ENCODE measurements at places on chromosomes 2 and 18.

DNA sequence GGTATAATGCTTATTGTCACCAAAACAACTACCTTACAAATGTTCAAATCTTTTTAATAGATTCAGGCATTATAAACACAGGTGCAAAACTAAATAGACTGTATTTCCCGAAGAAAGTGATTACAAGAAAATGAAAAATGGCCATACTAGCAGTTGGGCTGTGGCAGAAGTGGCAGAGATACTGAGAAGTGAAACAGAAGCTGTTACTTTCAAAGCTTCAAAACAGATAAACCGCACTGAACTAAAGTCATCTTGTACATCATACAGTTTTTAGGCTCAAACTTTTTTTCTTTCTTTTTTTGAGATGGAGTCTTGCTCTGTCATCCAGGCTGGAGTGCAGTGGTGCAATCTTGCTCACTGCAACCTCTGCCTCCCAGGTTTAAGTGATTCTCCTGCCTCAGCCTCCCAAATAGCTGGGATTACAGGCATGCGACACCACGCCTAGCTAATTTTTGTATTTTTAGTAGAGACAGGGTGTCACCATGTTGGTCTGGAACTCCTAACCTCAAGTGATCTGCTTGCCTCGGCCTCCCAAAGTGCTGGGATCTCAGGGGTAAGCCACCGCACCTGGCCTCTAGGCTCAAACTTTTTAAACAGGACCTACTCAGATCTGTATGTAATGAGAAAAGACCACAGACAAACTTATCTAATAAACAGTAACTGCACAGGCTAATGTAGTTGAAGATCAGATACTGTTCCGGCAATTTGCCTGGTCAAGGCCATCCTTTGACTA lies 77.9 kb upstream of the SATB2 start:
- DNase-seq, result no peak

- DNase-seq, result peak; percentile 48
Observed at GRCh38 chr2:42095923-42096408, 48.1 kb downstream of the PKDCC start.

- no peak for DNase-seq
Observed at GRCh38 chr2:152598975-152599759, 118.1 kb downstream of the PRPF40A start.

DNA sequence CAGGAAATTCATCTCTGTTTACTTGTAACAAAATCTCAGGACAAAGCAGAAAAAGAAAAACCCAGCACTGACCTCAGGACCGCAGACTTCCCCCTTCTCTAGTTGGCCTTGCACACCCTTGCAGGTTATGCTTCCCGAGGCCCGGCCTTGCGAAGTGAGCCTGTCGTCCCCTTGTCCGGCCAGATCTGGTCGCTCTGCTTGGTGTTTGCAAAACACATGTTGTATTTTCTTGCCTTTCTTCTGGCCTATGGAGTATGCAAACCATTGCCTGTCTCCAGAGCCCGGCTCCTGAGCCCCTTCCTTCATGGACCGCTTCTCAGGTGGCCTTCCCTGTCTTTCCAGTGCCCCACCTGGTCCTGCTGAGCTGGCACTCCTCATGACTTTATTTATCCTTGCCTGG lies 4.8 kb downstream of the IMPA2 start:
- DNase-seq, result no peak

DNA sequence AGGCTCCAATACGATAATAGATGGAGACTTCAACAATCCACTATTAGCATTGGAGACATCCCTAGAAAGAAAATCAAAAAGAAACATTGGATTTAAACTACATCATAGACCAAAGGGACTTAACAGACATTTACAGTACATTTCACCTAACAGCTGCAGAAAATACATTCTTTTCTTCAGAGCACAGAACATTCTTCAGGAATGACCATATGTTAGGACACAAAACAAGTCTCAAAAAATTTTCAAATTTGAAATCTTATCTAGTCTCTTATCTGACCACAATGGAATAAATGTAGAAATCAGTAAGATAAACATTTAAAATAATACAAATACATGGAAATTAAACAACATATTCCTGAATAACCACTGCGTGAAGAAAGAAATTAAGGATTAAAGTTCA lies 68.7 kb downstream of the STRADB start:
- DNase-seq, result no peak

DNA sequence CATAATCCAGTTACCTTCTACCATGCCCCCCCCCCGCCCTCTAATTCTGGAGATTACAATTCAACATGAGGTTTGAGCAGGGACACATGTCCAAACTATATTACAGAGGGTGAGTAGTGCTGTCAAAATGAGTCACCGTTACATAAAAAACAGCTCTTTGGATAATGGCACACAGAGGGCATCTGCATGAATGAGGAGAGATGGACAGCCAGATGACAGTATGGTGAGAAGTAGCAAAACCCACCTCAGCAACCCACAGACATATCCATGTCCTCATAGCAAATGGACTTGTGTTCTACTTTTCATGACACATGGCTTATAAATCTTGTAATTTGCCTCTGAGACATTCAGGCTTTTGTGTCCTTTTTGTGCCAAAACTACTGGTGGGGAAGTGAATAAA lies 132.0 kb downstream of the EML6 start:
- DNase-seq, result no peak

- no peak for DNase-seq
Observed at GRCh38 chr2:56741601-56742102, 557.9 kb downstream of the CCDC85A start.

- DNase-seq, result no peak
Observed at GRCh38 chr18:48208432-48209140, 200.6 kb downstream of the ZBTB7C start.

DNA sequence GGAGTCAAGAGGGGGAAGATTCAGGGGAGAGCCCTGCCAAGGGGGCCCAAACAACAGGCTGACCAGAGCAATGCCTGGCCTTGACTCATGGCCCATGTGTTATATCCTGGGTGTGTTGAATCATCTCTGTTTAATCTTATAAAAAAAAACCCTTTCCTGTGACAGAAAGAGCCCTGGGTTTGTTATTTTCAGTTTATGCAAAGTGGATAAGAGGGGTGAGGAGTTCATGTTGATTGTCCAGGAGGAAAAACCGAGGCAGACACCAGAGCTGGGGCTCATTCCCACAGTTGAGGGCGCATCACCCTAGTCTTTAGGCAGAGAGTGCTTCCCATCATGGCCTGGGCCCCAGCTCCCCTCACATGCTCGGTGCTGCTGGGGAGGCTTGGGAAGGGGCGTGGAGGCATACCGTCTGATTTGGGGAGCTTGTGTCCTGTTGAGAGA lies 30.9 kb upstream of the IL37 start:
- no peak for DNase-seq

DNA sequence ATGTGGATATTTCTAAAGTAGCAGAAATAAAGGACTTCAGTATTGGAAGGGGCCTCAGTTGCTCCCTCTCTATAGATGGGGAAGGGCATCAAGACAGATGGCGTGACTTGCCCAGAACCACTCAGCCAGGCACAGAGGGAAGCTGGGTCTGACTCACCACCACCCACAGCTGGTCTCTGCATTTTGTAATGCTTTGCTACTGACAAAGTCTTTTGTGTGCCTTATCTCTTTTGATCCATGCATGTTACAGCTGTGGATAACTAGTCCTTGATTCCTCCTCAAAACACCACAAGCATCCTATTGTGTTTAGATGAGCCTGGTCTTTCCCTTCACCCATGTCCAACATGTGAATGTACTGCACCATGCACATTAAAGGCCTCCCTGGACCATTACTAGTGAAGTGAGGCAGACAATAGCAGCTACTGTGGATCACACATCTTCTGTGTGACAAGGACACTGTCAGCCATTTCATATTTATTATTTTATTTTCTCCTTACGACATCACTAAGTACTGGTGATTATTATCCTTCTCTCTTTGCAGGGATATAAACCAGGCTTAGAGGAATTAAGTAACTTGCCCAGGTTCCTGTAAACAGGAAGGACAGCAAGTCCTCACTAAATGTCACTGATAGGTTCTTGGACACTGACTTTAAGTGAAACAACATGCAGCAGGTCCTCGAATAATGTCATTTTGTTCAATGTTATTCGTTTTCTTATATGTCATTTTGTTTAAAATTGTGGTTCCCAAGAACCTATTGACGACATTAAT lies 29.6 kb upstream of the IL37 start:
- no peak for DNase-seq

GRCh38 chr2:76953733-76954347 lies 568.3 kb downstream of the LRRTM4 start:
- no peak for DNase-seq

GRCh38 chr18:3529601-3530000 lies 79.6 kb downstream of the TGIF1 start:
- DNase-seq, result no peak

DNA sequence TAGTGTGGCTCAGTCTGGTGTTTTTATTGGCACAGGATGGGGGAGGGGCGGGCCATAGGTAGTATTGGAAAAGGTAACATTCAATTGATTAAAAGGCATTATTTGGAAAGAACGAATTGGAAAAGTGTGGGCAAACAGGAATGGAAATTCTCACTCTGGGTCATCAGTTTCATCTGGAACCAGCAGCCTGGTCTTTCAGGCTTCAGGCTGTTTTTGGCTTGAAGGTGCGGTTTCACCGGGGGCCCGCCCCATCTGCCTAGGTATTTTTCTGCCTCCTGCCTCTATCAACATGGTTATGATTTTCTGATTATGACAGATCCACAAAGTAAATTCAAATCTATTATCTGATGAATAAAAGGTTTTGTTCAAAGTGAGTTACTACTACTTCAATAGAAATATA lies 59.5 kb upstream of the CD28 start:
- DNase-seq, result no peak

DNA sequence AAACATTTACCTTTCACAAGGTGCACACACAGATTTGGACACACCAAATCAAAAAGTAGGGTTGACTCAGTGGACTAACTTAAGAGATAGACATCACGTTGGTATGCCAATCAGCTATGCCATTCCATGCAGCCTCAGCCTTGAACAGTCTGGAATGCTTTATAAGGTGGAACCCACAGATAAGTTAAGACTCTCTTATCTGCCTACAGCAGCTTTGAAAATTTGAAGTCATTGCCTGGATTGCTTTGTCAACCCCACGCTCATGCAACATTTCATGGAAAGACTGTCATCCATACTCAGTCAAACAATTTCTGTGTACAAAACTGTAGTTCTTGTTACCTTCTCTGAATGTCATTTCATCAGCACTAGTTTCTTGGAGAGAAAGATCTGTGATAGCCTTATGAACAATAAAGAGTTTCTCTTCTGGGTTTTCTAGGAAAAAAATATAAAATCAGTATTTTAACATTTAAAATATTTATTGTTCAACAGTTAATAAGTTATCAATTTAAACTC lies 1.2 kb downstream of the ERMN start:
- DNase-seq, result no peak

DNA sequence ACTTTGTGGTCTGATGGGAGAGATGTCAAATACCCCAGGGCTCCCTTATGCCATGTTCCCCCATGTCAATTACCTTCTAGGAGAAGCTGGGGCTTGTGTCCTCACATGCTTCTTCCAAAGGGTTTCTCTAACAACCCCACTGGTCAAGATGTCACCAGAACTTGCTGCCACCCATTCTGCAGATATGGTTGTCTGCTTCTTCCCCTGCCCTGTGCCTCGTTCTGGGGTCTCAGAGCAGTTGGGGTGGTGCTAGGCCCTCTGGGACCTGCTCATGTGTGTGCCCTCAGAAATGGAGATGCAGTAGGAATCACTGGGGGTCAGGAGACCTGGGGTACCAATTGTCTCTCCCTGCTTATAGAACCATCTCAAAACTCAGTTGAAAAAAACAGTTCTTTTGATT lies 268.6 kb downstream of the MYCN start:
- DNase-seq, result no peak

DNA sequence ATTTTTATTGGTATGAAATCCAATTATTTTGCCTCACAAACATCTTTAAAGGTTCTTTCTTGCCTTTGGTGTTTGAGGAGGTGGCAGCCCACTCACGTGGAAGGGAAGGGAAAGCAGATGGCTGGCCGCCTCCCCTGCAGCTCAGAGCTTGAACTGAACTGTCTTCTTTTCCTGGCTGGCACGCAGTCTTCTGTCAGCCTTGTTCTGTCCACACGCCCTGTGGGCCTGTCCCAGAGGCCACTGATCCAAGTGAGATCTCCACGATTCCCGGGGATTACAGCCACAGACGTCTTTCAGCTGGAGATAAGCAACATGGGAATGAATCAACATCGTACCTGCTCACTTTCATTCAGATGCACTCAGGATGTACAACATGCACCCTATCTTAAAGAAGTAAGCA lies 73.3 kb downstream of the TMEM18 start:
- DNase-seq, result no peak

DNA sequence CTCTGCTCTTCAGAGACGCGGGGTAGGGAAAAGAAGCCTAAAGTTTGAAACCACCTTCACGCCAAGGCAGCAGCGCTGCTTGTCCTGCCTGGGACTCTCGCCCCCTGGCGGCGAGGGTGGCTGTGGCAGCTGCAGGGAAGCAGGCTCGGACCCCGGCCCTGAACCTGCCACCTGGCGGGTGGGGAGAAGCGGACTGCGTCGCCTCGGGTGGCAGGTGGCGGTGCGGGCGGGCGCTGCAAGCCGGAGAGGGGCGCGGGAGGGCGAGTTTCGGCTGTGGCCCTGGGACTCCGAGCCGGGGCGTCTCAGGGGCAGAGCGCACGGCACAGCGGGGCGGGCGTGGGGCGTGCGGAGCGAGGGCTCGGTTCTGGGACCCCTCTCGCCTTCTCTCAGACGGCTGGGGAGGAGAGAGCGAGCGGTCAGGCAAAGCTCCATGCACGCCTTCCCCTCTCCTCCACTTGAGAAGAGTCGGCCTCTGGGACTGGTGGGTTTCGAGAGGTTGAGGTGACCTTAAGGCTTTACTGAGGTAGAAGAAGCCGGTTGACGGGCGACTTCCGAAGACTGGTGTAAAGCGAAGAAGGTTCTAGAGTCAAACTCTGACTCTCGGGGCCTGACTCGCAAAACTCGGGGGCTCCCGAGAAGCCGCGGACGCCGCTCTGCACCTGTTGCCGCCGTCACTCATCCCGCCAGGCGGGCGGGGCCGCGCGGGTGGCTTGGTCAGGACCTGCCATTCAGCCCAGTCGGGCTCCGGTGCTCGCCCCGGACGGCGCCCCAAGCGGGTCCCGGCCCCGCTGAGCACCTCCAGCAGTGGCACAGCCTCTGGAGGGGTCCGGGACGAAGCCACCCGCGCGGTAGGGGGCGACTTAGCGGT lies 1.1 kb upstream of the BOLL start:
- peak; percentile 39 for DNase-seq

DNA sequence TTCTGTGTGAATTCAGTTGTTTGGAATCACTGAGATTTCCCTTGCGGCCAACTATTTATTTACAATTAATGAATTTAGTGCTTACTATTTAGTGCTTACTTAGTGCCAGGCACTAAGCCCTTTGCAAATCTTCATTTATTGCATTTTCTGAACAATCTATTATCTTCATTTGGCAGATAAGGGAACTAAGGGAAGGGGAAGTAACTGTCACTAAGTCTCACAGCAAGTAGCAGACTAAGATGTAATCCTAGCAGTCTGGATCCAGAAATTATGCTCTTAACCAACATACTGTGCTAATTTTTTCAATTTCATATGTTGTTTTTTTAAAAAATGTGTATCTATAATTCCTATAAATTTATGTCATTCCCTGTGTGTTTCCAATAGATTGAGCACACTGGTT lies 214.4 kb upstream of the EPC2 start:
- no peak for DNase-seq

GRCh38 chr2:86038291-86039081 lies 67.2 kb downstream of the POLR1A start:
- DNase-seq, result peak; percentile 44
